ENCODE measurements at places on chromosomes 4 and X.

DNA sequence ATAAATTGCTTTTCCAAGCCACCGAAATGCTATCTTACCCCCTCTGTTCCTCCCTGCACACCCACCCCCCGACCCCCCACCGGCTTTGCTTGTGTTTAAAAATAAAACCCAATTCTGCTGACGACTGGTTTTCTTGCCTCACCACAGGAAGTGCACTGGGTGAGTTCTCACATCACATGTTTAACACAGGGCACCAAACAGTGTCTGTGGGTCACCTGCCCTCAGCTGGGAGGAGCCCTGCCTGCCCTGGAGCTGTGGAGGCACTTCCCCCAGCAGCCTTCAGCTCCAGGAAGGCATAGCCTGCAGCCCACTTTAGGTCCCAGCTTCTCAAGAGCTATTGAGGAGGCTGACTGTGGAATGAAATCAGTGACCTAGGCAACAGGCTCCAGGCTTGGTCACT is 8.8 kb downstream of the TMEM255A start:
- DNase-seq, result no peak

DNA sequence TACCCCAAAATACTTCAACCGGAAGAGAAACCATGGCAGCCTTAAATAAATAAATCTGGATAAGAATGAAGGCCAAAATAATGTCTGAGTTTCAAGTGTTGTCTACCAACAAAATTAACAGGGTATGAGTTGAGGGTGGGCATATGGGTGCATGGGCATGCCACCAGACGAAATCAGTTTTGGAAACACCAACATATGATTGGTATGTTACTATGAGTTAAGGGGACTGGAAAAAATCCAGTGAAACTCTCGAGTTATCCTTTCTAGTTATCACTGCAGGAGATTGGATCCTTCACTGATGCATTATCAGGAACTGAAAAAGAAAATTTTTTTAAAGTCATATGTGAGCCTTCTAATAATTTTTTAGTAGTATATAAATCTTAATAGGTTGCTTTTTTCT is 32.4 kb downstream of the NOCT start:
- no peak for DNase-seq

DNA sequence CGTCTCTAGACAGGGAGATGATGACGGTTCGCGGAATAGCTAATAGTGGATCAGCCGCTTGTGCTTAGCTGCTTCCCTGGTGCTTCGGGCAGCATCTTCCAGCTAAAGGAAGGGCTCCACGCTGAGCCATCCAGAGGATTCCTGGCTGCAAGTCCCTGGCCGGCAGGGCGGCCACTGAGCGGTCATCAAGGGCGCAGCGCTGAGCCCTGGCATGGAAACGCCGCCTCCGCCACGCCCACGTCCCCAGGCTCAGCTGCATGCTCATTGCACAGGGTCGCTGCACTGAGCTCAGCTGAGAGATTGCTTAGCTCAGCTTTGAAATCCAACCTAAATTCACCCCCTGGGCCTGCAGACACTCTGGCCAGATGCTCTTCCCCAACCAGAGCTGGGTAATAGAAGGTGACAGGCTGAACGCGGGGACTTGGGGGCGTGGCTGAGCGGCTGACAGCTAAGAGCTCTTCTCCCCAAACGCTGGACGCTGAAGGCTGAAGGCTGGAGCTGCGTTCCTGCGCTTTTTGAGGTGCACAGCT is 118.2 kb upstream of the KIT start:
- DNase-seq, result peak; percentile 13

- no peak for DNase-seq
Measured at GRCh38 chr4:41320278-41320677, 63.5 kb downstream of the UCHL1 start.

GRCh38 chr4:134624365-134624764 is 422.8 kb upstream of the PABPC4L start:
- no peak for DNase-seq

- DNase-seq, result no peak
Measured at GRCh38 chrX:118652717-118653116, 74.7 kb upstream of the IL13RA1 start.

DNA sequence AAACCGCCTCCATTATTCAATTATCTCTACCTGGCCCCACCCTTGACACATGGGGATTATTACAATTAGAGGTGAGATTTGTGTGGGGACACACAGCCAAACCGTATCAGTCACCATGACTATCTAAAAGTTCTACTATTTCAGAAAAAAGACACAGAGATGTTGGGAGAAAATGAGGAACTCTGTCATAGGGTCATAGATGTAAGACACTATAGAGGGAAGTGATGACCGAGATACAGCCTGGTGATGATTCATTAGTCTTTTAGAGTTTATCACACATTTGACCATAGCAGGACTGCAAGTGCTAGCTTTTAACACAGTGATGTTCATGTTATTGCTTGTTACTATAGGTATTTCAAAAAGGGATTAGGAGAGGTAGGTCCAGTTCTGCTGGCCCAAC is 357.0 kb upstream of the AADAT start:
- no peak for DNase-seq

GRCh38 chr4:48467442-48467841 is 15.7 kb upstream of the SLC10A4 start:
- DNase-seq, result no peak

DNA sequence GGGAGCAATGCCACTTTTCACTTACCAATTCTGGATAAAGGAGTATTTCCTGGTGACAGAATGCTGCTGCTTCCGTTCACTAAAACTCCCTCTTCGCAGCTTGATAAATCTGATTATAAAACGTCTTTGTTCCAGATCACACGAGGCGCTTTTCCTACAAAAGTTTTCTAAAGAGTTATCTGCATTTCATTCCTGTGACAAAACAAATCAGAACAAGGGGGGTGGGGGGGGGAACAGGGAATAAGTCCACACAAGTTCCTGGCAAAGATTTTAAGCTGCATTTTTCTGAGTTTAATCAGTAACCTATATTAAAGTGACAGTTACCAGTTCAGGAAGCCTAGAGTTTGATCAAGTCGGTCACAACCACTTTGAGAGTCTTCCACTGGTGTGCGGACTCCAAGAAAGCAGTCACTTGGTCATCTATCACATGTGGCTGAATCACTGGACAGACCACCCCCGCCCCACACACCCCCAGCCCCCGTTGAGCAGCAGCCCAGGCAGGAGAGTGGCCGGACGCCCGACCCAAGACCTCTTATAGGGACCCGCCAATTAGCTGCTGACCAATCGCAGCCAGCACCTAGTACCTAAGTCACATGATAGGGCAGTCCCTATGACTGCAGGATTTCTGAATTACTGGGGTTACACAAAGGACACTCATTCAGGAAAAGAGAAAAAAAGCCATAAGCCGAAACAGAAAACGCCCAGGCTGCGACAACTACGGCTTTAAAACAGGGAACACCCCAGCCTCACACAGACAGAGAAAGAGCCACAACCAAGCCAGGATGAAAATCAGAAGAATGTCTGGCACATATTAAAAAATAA is 569.3 kb upstream of the DIPK2B start:
- peak; percentile 49 for DNase-seq

DNA sequence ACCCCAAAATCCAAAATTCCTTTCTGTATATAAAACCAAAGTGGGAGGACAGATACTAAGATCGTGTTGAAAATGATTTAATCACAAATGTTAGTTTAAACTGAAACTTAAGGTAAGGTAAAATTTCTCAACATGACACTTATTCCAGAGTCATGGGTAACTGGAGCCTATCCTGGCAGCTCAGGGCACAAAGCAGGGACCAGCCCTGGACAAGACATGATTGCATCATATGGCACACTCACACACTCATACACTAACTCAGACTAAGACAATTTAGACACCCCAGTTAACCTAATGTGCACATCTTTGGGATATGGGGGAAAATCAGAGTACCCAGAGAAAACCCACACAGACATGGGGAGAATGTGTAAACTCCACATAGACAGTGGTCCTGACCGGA is 244.1 kb upstream of the TEX13A start:
- no peak for DNase-seq

DNA sequence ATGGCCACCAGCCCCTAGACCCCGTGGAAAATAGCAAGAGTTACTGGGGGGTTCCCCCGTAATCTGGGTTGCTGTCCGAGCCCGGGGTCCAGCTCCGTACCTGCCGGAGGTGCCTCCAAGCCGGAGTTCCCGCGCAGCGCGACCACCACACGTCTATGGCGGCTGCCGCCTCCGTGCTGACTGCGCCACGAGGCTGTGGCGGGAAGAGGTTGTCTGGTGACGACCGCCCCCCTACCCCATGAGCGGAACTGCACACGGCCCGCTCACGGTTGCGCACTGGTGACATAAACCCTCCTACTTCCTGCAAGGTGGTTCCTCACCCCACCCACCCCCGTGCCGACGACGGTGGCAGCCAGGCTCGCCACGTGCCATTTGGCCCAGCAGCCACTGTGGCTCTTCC is at the start of gene PNMA5:
TSS of gene PNMA5 (minus strand) at position 184 of the 400 bp plus-strand sequence. CDS start 2,518 bp downstream, outside the sequence.
- DNase-seq, result no peak

DNA sequence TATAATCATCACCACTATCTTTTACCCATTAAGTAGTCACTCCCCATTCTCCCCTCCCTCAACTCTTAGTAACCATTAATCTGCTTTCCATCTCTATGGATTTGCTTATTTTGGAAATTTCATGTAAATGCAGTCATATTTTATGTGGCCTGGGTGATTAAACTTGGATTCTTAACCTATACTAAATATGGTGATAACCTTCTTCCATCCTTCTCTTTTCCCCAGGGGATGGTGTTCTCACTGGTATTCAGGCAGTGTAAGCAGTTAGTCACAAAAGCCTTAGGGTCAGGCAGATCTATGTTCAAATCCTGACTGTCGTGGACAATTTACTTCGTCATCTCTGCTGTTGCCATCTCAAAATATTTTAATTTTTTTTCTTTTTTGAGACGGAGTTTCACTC is 29.6 kb downstream of the RAB40AL start:
- DNase-seq, result no peak

DNA sequence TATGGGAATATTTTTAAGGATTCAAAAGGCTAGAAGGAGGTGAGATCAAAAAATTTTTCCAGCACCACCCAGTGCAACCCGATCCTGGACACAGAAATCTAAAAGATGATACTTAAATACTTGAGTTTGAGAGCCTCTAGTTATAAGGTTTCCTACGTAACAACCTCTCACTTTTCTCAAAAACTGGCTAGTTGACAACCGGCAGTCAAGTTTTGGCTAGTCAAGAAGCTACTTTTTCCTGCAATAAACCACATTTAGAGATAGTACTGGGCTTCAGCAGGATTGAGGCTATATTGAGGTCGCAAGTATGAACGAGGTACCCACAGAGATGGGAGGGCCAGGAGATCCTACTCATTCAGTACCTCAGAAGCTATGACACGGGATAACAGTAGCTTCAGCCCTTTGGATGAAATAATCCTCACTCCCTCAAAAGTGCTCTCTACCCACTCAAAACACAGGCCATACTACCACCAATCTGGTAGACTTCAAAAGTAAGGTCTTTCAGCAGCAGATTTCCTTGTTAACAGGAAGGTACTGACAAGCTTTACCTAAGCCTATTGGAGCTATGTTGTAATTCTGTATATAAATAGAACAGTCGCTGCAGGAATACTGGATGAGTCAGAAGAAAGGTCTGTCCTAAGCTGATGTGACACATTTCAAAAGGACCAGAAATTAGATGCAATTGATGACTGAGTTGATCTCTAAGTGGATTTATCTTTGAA is 1.5 kb upstream of the TSPAN5 start:
- no peak for DNase-seq

GRCh38 chr4:38611676-38612075 is 52.3 kb upstream of the KLF3 start:
- DNase-seq, result no peak

GRCh38 chr4:139988863-139989765 is 164.9 kb downstream of the MAML3 start:
- no peak for DNase-seq

DNA sequence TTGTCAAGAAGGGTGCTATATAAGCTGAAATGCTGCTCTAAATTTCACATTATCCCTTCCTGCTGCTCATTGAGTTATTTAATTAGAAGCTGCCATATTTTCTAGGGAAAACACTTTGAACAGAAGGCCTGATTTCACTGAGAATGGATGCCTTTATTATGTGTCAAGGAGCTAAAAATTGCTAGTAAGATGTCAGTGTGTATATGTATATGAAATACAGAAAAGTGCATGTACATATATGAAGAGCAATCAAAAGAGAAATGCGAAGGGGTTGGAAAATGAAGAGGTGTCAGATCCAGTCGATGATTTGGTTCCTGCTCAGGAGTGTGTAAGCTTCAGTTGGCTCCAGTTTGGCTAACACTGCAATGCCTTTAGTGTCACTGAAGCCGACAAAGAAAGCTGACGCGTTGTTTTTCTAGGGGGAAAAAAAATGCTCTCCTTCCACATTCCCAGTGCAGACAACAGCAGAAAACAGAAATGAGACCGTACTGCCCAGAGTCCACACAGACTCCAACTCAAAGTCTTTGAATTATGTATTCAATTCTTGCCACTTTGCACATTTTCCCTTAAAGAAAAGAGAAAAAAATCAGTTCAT is 154.2 kb downstream of the NHS start:
- no peak for DNase-seq

DNA sequence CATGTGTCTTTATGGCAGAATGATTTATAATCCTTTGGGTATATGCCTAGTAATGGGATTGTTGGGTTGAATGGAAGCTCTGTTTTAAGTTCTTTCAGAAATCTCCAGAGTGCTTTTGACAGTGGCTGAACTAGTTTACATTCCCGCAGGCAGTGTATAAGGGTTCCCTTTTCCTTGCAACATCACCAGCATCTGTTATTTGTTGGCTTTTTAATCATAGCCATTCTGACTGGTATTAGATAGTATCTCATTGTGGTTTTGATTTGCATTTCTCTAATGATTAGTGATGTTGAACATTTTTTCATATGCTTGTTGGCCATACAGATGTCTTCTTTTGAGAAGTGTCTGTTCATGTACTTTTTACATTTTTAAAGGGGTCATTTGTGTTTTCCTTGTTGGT is 129.8 kb downstream of the TBCK start:
- no peak for DNase-seq

GRCh38 chr4:151426513-151426912 is 17.5 kb downstream of the FHIP1A start:
- no peak for DNase-seq

- no peak for DNase-seq
Measured at GRCh38 chrX:151006410-151007109, 23.4 kb downstream of the HMGB3 start.

DNA sequence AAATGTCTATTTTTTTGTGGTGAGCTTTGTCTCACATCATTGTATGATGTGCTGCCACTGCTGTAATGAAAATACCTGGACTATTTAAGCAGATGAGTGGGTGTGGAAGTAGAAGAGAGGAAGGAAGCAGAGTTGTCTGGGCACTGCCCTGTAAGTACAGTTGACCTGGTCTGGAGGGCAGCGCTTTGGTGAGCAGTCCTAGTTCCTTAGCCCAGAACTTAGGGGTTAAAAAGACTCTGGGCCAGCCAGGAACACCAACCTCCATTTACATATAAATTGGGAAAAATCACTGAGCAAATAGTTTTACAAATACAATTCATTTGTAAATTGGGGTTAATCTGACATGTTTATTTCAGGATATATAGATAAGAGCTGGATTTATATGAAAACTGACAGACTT is 347.1 kb upstream of the FAT1 start:
- no peak for DNase-seq

Data from tibial nerve (tissue), 4 donors.